SIG-M5 (cell line): ENCODE measurements at places on chromosomes 3 and 15.

DNA sequence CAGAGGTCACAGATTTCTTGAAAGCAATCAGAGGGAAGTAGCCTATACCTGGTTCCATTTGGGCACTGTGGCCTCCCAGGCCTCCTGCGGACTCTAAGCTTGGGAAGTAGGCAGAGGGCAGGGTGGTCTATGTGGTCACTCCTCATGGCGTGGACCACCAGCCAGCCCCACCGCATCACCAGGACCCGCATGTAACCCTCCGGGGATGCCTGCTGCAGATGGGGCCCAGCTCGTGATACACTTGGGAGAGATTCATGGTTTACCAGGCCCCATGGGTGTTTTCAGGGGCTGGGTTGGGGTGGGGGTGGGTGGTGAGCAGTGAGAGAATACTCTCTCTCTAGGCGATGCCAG, 123.7 kb downstream of the ASB7 start:
- DNase-seq, result no peak

DNA sequence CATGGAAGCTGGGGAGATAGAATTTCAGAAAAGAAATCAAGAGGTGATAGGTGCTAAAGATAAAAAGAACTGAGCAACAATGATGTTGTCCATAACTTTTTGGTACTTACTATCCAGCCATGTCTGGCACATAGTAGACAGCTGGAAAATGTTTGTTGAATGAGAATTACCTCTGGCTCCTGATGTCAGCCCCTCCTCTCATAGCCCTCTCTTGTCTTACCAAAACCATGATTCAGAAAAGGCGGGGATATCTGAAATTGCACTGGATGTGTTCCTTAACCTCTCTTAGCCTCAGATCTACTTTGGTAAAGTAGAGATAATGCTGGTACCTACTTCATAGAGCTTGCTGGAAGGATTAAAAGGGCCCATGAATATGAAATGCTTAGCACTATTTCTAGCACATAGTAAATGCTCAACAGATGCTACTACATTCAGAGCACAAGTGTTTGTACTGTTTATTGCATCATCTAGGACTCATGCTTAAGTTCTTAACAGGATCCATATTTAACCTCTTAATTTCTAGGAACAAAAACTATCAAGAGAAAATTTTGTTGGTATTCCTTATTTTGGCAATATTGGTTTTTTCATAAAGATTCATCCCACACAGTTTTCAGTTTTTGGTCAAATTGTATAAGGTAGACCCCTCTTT, 780.9 kb upstream of the LMCD1 start:
- DNase-seq, result no peak

- no peak for DNase-seq
Measured at GRCh38 chr3:43366885-43367284, 80.5 kb downstream of the SNRK start.

DNA sequence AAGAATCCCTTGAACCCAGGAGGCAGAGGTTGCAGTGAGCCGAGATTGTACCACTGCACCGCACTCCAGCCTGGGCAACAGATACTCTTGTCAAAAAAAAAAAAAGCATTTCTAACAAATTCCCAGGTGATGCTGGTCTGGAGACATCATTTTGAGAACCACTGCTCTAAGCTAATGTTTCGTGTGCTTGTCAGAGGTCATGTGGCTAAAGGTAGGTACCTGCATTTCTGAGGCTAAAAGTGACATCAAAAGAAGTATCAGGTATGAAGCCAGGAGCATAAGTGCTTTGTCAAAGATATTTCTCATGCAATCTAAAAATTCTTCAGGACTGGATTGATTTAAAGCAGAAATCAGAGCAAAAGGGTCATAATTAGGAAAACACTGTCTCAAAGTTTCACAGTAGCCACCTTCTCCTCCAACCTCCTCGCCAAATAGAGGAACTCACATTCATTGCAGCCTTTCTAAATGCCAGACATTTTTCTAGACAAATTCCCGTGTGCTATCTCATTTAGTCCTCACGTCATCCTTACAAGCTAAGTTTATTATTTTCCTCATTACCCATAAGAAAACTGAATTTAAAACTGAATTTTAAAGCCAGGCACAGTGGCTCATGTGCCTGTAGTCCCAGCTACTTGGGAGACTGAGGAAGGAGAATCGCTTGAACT, 25.7 kb upstream of the GSK3B start:
- DNase-seq, result no peak

GRCh38 chr15:35548435-35548834, 2.5 kb upstream of the DPH6 start:
- DNase-seq, result no peak

- DNase-seq, result no peak
Measured at GRCh38 chr15:85396554-85396953, 16.2 kb downstream of the AKAP13 start.

DNA sequence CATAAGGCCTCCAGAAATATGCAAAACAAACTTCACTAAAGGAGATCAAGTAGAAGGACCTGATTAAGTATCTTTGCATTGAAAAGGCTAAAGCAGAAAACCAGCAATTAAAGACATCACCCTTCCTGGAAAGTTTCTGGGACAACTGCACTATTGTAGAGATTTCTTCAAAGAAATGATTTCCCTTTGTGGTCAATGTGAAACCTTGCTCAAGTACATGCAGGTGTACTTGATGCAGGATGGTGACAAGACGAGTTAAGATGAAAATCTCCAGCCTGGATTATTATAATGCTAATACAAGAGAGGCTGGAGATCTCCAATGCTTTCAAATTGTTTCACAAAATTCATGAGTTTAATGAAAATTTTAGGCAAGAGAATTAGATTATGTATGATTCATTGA, 208.4 kb downstream of the TIGIT start:
- no peak for DNase-seq

- no peak for DNase-seq
Measured at GRCh38 chr3:66403323-66403990, 97.4 kb downstream of the LRIG1 start.

GRCh38 chr15:90203922-90204321, 2.8 kb downstream of the SEMA4B start:
- DNase-seq, result no peak

DNA sequence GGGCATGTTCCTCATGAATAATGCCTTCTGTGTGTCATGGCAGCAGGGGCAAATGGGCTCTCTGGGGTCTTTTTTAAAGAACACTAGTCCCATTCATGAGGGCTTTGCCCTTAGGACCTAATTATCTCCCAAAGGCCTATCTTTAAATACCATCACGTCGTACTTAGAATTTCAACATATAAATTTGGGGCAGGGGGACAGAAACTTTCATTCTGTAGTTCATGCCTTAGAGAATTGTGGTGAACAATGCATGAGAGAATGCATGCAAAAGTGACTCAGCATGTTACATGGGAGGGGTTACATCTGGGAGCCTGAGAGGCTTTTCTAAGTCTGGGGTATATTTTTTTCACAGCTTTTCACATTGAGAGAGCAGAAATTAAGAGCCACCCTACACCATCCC, 208.5 kb upstream of the ROPN1 start:
- no peak for DNase-seq

DNA sequence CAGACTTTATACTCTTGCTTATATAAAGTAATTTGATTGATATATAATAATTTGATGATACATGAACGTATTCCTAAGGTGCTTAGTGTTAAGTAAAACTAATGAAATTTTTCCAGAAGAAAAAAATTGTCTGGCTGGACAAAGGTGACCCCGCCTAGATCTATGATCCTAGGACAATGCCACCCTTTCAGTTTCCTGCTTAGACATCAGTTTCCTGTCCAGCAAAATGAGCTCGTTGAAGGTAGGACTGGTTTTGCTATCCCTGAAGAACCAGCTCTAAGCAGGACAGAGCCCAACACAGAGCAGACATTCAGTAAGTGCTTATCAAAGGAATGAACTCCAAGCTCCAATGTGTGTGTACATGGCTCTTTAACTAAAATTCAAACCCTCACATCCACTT, 80.8 kb upstream of the SNTN start:
- no peak for DNase-seq

- DNase-seq, result no peak
Measured at GRCh38 chr3:172591876-172592771, 68.9 kb upstream of the TNFSF10 start.

DNA sequence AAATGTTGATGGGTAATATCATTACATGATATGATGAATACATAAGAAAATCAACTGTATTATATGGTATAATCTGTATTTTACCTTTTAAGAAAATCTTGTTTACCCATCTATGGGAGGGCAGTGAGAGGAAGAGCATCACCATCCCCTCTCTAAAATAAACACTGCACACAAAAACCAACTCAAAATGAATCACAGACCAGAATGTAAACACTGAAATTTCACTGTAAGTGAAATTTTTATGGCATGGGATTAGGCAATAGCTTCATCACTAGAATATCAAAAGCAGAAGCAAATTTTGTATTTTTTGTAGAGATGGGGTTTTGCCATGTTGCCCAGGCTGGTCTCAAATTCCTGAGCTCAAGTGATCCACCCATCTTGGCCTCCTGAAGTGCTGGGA, 26.2 kb downstream of the IFT80 start:
- DNase-seq, result no peak

- no peak for DNase-seq
Measured at GRCh38 chr3:52636673-52637072, 49.0 kb downstream of the PBRM1 start.

DNA sequence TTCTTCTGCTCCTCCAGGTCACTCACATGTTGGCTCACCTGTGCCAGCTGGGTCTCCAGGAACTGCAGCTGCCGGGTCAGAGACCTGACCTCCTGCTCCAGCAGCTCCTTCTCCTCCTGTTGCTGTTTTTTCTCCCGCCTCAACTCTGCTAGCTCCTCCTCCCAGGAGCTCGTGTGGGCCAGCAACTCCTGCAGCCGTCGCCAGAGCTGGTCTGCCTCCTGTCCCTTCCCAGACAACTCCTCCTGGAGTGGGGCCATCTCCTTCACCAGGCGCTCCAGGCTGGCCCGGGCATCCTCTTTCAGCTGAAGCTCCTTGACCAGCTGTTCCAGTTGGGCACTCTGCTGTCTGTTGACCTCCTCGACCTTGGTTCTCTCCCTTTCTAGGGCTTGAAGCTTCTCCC, 24.5 kb downstream of the CXCR6 start:
- no peak for DNase-seq

DNA sequence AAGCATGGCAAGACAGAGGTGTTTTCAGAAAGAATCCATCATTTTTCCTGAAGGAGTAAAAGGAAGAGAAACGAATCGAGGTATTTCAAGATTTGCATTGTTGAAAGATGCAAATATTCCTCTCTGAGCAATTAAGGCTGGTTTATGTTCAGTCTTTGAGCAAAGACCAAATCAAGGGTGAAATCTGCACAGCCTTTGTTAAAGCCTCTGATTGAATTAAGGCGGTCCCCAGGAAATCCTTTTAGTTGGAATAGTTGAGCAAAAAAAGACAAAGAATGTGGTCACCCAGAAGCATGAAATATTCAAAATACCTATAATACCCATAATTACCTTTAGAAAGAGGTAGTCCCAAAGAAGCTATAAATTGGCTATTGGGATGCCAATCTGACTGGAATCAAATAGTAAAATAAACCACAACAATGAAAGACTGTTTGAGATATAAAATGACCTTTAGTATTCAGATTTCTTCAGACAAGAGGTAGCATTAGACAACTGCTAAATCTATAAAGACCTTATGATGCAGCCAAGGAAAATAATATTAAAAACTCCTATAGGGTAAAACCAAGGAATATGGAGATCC, 1218.1 kb downstream of the ROBO2 start:
- DNase-seq, result no peak

- DNase-seq, result no peak
Measured at GRCh38 chr3:183253528-183254486, 754 bp downstream of the B3GNT5 start.

DNA sequence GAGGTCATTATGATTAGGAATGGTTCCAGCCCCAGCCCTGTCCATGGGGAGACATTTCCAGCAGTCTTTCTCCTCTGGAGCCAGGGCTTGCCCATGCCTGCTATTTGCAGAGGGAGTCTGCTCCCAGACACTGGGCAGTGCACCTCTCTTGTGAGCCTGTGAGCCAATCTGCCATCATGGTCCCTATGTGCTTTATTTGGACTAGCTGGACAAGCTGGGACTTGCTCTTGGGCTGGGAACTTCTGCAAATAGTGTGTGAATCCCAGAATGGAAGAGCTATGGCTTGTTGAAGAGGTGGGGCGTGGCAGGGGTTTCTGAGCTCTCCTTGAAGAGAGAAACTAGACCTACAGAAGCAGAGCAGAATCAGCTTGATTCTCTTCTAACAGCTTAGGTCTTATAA, 53.7 kb upstream of the KY start:
- DNase-seq, result no peak
